ENCODE measurements at places on chromosomes 2 and 18. TPM values are rescaled to one million over a fixed set of nuclear protein-coding genes. Genes with fewer than 3 reads are reported as not detected.

The VSNL1 gene
- 12.3 TPM for total RNA-seq

The IL18RAP gene
- 0.59 TPM for total RNA-seq

The TMEM169 gene
- 0.30 TPM for total RNA-seq

The TAF4B gene
- 21.9 TPM for total RNA-seq

The BIN1 gene
- 13.3 TPM for total RNA-seq

The UGT1A9 gene
- not detected for total RNA-seq

The LRRC30 gene
- total RNA-seq, result not detected

The HJURP gene
- 5.6 TPM for total RNA-seq

The TWIST2 gene
- 72.7 TPM for total RNA-seq

The DNAJC10 gene
- 32.2 TPM for total RNA-seq

The DAW1 gene
- total RNA-seq, result not detected

The IL36A gene
- total RNA-seq, result not detected

The FOXI3 gene
- total RNA-seq, result 0.21 TPM

The RESP18 gene
- not detected for total RNA-seq

The TTC27 gene
- total RNA-seq, result 14.0 TPM

The ASXL3 gene
- total RNA-seq, result 0.11 TPM

The GPC1 gene
- total RNA-seq, result 148 TPM

GRCh38 chr2:171578127-171578803, 56.0 kb downstream of the CYBRD1 start:
- DNase-seq, result no peak

GRCh38 chr2:3470166-3470651, 49.1 kb downstream of the ADI1 start:
- peak; percentile 80 for DNase-seq

GRCh38 chr2:54394392-54394791, 61.7 kb upstream of the SPTBN1 start:
- DNase-seq, result no peak

- DNase-seq, result no peak
Observed at GRCh38 chr18:58024139-58024538, 19.9 kb upstream of the NEDD4L start.

GRCh38 chr2:128442891-128443302, 124.2 kb upstream of the HS6ST1 start:
- DNase-seq, result peak; percentile 60

DNA sequence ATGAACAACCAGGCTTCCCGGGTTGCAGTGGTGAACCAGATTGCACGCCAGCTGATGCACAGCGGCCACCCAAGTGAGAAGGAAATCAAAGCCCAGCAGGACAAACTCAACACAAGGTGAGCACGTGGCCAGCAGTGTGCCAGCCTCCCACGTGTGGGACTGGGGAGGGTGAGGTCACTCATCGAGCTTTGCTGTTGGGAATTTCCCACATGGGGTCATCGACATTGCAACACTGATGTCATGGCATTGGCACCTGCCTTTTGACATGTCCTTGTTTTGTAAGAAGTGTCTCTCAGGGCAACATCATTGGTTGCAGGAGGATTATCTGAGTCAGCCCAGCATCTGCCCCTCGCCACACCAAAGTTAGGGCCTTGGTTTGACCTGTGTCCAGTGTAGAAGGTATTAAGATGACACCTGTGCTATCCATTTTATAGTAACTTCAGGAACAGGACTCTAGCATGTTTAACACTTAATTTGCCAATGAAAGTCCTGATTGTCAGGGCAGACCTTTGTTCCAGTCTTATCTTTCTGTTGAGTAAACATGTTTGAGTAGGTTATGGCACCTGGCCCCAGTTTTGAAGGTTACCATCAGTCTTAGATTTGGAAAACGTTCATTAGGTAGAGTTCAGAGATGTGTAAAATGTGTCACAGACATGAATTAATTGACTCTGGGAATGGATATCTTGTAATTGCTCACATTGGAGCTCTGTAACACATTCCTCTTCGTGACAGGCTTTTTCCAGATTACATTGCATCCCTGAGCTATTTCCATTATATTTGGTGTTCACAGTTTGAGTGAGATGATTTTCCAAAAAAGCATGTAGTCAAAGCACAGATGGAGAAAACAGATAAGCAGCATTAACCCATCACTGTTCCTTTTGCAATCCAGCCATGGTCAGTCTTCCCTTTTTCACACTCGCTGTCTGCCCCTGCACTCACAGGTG, 93.3 kb upstream of the EML6 start:
- peak; percentile 75 for DNase-seq

- DNase-seq, result no peak
Observed at GRCh38 chr18:7896805-7897518, 329.8 kb downstream of the PTPRM start.

GRCh38 chr18:57921708-57922107, 118.6 kb upstream of the ATP8B1 start:
- no peak for DNase-seq

- no peak for DNase-seq
Observed at GRCh38 chr2:188142636-188143295, 148.9 kb upstream of the GULP1 start.

GRCh38 chr2:75053484-75054112, 95.2 kb downstream of the POLE4 start:
- DNase-seq, result no peak

DNA sequence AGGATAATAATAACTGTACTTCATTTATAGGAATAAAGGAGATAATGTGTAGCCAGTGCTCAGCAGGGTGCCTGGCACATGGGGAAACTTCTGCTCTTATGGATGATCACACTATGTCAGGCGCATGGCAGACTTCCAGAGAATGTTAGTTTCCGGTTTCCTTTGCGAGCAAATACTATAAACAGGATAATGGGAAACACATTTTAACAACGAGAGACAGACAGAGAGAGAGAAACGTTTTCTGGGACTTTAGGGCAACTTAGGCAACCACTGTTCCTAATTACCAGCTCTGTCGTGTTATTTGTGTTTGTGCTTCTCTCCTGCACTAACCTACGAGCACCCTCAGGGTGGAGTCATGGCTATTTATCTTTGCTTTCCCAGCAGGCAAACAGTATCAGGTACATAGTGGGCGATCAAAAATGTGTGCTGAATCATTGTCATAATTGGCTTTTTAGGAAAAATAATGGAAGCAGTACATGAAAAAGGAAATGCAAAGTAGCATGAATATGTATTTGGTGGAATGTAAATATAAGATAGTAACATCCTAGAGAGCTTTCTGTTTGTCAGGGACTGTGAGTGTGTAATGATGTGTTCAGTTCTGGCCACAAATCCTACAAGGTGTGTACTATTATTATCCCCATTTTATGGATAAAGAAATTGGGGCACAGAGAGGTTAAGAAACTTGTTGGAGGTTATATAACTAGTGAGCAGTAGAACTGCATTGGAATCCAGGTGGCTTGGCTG, 36.8 kb upstream of the IGFBP2 start:
- no peak for DNase-seq

DNA sequence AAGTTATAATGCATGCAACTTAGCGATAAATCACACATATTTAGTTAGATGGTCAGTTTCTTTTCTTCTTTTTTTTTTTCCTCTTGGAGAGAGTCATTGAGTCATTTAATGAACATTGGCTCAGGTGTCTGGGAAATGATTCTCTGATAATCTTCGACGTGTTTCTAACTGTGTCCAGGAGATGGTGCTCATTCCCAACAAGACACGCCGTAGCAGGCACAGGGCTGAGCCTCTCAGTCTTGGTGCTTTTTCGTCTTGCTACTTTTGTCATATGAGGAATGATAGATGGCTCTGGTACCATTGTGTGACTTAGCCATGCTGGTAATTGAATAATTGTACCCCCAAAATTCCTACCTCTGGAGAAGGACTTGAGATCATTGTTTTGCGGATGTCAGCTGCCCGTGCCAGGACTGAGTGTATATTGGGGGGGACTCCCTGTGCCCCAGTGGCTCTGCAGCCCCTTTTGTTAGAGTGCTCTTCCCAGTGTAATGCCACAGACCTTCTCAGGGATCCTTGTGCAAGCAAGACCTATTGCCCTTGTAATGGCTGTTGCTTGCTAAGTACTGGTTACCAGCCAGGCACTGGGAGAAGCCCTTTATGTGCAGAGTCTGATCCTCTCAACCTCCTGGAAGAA, 107.6 kb upstream of the CYRIA start:
- no peak for DNase-seq

- DNase-seq, result peak; percentile 73
Observed at GRCh38 chr18:67359873-67360838, 156.4 kb downstream of the DSEL start.

DNA sequence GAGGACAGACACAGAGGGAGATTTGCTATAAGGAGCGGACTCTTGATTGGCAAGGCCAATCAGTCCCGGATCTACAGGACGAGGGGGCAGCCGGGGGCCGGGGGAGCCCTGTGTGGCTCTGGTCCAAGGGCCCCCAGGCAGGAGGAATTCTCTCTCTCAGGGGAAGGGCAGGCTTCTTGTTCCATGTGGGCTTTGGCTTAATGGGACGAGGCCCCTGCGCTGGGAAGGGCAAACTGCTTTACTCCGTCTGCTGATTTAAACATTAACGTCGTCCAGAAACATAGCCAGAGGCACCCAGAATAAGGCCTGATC, 75.9 kb downstream of the TMEM18 start:
- no peak for DNase-seq

GRCh38 chr2:43648994-43649701, 12.1 kb downstream of the PLEKHH2 start:
- DNase-seq, result no peak

DNA sequence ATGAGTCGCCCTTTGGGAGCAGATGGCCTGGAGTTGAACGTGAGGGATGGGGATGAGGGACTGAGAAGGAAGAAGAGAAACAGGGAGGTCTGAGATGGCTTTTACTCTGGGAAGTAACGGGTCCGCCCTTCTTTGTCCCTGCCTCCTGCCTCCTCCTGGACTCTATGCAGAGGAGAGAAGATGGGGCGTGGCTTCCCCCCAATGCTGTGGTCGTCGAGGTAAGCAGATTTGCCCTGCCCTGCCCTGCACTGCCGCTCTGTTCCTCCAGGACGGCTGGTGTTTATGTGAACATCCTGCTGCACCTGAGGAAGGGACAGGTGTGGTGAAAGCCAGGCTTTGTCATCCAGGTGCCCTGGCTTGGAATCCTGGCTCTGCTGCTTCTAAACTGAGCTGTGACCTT, 13.5 kb upstream of the NTSR2 start:
- no peak for DNase-seq

GRCh38 chr2:124450481-124450880, 425.4 kb downstream of the CNTNAP5 start:
- DNase-seq, result no peak

- DNase-seq, result no peak
Observed at GRCh38 chr2:160726046-160726445, 232.4 kb upstream of the RBMS1 start.

DNA sequence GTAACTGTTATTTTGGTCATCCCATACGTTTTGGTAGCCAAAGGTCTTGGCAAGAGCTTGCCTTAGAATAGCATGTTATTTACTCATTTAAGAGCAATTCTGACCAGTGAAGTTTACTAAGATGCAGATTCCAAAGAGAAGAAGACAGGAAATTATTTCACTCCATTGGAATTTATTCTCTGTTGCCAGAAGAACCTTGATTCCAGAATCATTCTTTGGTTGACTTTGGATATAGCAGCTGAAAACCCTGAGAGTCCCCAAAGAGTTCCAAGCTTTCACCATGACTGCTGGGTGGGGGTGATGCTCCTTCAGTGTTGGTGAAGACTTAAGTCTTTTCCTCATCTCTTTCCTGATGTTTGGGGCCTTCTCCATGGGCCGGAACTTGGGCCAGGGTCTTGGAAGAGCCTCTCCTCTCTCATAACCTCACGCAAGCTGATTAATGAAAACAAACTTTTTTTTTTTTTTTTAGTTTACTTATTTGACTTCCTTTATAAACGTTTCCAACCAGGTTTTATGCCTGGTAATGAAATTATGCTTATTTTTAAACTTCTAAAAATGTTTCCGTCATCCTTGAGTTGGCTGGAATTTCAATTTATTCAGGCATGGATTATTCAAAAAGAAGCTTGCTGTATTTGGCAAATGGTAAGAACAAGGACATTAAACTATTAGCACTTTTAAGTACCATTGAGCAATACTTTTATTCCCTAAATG, 192.0 kb downstream of the MTX2 start:
- no peak for DNase-seq

- DNase-seq, result no peak
Observed at GRCh38 chr2:235591921-235592320, 98.1 kb downstream of the AGAP1 start.

DNA sequence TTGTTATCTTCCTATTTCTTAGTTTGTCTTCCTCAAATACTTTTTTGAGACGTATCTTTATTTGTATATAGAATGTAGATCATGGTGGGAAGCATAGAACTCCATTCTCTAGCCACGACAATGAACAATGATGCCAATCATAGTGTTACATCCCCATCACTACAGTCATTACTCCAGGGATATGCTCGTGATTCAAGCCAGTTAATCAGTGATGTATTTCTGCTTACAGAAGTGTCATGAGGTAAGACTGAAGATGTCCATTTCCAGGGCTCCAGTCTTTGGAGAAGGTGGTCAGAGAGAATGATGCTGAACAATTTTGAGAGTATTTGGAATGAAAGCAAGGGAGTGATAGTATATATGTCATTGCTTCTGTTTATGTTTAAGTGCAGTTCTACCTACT, 777.2 kb upstream of the TMEFF2 start:
- no peak for DNase-seq

GRCh38 chr2:226317970-226318369, 481.6 kb downstream of the IRS1 start:
- DNase-seq, result no peak

DNA sequence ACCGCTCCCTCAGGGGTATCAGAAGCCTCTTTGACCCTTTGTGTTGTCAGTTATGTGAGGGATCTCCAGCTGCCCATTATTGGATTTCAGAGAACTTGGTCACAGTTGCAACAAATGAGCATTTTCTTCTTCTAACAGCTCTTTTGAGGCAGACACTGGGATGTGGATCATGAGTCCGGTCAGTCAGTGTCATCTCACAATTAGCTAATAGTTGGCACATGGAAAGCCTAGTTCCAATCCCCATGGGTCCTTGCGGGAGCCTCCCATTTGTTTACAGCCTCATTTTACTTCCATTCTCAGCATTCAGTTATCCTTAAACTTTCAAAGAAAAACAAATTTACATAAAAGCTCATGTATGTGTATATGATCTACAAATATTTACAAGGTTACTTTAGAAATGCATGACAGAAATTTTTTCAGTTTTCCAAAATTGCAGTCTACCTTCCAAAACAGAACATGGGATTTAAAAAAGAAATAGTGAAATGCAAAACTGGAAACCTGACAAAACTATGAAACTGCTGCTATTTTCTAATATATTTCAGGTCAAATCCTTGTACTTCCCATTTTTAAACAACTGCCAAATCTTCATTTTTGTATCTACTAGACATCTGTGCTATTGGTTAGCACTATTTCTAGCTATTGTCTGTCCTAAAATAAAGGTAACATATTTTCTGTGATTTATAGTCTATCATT, 547.1 kb upstream of the ZEB2 start:
- no peak for DNase-seq
